Ascending aorta (tissue), 2 donors: ENCODE measurements at places on chromosomes 7 and 10.

GRCh38 chr7:87479951-87480350, 4.5 kb upstream of the ABCB4 start:
- DNase-seq: no peak

GRCh38 chr7:94133460-94133859, 129.3 kb upstream of the BET1 start:
- DNase-seq: no peak

DNA sequence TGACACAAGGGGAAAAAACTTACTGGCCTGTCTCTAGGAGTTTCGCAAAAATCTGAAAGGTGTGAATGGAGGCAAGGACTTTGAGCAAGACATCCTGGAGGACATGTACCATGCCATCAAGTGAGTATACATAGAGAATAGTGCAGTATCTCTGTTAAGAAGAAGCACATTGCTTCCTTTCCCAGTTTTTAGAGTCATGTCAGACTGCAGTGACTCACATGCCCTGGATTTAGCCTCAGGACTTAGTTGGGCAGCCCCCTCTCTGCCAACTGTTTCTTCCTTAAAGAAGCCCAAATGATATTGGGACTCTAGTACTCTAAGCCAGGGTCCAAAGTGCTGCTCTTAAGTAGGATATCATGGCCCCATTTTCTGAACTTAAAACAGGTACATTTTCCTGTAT, 28.1 kb upstream of the NFKB2 start:
- DNase-seq: no peak

GRCh38 chr10:4285121-4285520, 500.1 kb upstream of the KLF6 start:
- no peak for DNase-seq

DNA sequence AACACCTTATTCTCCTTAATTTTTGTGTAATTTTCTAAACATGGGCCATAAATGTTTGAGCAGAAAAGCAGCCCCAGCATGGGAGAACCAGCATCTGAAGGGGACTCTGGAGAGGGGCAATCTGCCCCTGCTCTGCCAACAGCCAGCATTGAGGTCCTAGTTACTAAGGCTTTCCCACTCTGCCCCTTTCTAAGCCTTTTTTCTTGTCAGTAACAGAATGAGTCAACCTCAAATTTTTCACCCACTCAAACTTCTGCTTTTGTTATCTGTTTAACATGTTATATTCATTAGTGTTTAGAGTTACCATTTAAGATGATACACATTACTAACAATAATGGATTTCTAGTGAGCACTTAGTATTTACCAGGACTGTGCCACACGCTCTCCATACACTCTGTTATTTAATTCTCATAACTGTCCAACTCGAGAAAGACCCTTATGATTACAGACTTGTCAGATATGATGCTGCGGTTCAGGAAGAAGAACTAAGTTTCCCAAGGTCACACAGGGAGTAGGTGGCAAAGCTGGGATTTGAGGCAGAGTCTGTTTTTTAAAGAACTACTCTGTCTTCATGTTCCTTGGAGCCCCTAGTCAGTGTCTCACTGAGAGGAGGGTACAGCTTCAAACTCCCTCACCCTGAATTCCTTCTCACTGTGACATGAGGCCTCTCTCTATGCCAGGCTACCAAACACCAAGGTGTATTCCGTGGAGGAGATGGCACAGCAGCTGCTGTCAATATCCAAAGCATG, 19.9 kb upstream of the GPAM start:
- DNase-seq: no peak

GRCh38 chr10:69362471-69362954, 54.2 kb downstream of the TACR2 start:
- peak; percentile 93 for DNase-seq

DNA sequence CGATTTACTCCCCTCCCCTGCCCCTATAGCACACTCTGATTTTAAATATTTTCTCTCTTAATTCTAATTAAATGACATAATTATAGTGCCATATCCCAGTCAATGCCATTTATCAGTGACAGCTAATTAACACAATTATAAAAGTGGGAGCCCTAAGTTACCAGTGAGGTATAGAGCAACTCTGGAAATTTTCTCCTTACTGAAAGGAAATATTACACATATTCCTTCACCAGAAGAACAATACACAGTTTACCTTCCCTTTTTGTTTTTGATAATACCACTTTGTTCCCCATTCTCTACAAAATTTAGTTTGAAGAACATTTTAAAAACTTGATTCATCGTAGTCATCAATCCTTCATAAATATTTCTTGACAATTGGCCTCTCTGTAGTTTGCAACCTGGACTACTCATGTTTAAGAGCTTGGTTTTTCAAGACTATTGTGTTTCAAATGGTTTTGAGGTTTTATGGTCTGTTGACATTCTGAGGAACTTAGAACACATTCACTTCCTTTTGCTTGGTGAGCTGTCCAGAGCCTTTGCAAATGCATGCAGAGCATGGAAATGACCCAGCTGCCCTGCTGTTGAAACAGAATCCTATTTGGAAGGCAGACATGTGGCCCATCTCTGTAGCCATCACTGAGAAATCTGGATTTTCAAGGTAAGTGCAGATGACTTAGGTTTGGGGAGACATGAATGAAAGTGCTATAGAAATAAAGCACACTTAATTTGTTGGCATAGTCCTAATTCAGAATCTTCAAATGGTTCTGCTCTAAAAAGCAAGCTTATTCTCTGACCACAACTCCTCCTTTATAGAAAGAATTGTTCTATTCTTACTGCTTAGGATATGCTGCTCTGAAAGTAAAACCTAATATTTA, at the start of gene GPR141:
Gene GPR141 (plus strand): TSS at position 521 of the 875 bp plus-strand sequence. CDS start 56,628 bp downstream, outside the sequence.
- no peak for DNase-seq

GRCh38 chr10:70932392-70933196, 44.2 kb upstream of the PCBD1 start:
- DNase-seq: no peak

GRCh38 chr7:40175725-40176510, 41.1 kb downstream of the SUGCT start:
- no peak for DNase-seq

DNA sequence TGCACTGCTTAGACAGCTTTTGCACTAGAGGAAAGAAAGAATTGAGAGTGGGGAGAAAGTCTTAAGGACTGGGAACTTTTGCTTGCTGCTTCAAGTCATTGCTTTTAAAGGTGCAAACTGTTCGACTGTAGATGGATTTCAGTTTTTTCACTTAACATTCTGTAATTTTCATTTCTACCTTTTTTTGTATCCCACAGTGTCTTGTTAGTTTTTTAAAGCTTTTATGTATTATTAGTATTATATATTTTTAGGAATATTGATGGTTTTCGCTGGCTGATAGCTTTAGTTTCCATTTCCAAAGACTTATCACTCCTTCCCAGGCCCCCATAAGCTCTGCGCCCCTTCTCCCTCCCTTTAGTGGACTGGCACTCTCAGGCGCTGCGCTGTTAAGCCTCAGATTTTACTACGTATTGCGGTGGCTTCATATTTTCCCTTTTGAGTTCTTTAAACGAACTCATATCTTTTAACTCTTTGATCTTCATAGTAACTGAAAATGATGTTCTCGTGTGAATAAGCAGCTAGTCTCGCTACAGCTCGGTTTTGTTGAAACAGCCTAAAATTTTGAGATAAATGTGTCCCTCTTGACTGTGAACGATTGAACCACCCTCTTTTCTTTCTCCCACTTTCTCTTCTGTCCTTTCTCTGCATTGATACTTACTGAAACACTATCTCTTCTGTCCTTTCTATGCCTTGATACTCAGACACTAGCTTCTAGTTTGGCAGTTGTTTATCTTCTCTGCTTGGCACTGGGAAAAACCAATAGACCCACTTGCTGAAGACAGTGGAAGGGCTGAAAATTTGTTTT, 2.5 kb upstream of the ETV1 start:
- DNase-seq: no peak

DNA sequence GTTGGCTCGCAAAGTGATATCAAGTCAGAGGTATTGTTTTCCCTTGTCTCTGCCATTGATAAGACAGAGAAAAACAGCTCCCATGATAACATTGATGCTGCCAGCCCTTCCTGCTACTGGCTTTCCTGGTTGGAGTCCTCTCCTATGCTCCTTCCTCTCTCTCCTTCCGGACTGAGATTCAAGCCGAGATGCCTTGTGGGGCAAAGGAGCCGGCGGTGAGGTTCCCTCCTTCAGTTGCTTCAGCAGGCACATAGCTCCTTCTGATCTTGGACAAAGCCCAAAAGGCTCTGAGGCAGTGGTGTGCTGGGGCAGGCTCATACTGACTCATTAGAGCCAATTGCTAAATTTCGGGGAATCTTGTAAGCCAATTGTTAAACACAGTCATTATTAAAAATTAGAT, 8.8 kb upstream of the ZCCHC24 start:
- peak; percentile 74 for DNase-seq

GRCh38 chr10:99560277-99561126, 27.8 kb downstream of the NKX2-3 start:
- no peak for DNase-seq

GRCh38 chr7:108421720-108422331, 34.4 kb downstream of the NRCAM start:
- no peak for DNase-seq
